ENCODE measurements at places on chromosomes 5 and 9.

GRCh38 chr9:122406070-122406890 lies 35.5 kb downstream of the PTGS1 start:
- no peak for DNase-seq

DNA sequence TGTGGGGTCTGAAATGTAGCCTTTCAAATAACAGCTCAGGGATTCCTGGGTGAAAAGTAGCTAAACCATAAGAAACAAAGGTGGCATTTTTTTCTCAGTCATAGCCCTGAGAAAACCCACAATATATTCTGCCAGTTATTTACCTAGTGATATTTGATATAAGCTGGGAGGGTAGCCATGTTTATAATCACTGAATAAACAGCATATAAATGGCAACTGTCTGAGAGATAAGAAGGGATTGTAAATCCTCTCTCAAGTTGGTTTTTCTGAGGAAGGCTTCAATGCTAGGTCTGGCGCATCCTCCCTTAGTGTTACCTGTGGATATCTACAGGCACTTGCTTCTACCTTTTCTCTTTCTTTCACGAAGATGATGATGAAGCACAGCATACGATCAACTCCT lies 1080.5 kb upstream of the DMAC1 start:
- no peak for DNase-seq

DNA sequence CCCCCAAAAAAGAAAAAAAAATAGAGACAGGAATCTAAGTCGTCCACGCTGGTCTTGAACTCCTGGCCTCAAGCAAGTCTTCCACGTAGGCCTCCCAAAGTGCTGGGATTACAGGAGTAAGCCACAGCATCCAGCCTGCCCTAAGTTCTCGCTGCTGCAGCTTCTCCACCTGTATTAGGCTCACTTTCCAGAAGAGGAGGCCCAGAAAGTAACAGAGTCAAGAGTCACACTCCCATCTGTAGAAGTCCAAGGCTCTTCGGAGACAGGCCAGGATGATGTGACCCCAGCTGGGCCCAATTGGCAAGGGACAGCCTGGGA lies 1.8 kb downstream of the EEIG1 start:
- DNase-seq: no peak

GRCh38 chr5:126506079-126506478 lies 82.9 kb downstream of the GRAMD2B start:
- no peak for DNase-seq

- peak; percentile 29 for DNase-seq
Measured at GRCh38 chr5:141814064-141814964, 63.9 kb downstream of the PCDH1 start.

DNA sequence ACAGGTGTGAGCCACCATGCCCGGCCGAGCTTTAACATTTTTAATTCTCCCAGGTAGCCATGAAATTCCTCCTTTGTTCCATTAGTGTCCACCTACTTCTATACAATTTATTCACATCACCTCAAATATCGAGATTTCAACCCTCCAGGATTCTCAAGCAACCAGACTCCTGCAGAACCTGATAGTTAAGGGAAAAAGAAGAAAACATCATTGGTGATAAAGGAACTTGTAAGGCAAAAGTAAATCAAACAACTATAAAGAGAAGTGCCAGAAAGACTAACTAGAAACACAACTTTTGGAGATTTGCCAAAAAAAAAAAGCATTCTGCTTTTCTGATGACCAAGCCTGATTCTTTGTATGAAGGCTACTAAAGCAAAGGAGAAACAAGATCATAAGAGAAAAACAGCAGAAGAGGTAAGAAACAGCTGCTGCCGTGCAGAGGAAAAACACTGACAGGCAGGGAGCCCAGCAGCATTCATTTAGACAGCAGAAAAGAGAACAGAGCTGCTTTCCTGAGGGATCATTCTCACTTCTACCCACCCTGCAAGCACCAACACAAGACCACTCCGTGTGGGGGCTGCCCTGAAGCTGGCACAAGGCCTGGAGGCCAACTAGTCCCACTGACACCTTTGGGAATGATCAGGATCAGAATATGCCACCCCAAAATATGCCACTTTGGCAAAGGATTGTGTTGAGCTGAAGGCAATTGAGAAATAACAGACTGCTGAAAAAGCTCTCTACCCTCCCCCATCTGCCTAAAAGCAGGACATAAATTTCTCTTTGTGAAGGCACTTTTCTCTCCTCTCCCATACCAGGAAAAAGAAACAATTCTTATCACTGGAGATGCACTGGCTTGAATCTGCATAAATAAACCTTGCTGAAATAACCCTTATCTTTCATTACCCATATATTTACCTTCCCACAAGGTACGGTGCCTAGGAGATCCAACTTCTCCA lies 75.1 kb downstream of the ALDH7A1 start:
- peak; percentile 64 for DNase-seq

DNA sequence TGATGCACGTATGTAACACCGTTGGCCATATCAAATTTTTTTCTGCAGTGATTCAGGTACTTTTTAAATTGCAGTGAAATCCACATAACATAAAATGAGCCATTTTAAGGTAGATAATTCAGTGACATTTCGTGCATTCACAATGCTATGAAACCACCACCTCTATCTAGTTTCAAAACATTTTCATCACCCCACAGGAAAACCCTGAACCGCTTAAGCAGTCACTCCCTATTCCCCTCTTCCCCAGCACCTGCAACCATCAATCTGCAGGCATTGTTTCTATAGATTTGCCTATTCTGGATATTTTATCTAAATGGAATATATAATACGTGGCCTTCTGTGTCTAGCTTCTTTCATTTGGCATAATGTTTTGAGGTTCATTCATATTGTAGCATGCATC lies 79.2 kb downstream of the BOD1 start:
- no peak for DNase-seq

GRCh38 chr5:59116231-59116865 lies 533.5 kb downstream of the RAB3C start:
- DNase-seq: no peak

DNA sequence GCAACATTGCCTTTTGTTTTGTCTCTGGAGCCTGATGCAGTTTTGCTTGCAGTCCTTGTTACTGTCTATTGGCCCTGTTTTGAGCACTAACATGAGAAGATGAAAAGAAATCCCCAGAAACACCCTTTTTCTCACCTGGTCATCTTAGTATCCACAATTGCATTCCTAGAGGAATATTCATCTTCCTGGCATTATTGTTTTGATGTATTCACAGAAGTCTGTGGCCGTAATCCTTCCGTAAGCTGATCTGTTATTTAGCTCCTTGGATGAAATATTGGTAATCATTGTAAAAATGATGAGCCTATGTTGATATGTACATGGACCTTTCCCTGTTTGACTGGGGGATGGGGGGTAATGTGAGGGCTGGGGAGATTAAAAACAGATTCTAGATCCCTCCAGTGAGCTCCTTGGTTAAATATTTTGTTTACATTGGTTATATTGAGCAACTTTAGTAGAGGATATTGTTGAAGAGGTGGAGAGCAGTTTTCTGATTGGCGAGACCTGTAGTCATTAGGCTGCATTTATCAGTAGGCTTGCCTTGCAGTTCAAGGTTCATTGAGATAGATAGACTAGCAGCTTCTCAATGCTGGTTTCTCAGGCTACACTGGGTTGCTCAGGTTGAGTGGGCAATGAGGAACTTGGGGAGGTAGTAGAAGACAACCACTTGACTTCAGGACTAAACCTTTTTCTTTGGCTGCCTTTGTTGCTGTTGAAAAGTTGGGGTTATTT lies 117.5 kb downstream of the MACIR start:
- no peak for DNase-seq

DNA sequence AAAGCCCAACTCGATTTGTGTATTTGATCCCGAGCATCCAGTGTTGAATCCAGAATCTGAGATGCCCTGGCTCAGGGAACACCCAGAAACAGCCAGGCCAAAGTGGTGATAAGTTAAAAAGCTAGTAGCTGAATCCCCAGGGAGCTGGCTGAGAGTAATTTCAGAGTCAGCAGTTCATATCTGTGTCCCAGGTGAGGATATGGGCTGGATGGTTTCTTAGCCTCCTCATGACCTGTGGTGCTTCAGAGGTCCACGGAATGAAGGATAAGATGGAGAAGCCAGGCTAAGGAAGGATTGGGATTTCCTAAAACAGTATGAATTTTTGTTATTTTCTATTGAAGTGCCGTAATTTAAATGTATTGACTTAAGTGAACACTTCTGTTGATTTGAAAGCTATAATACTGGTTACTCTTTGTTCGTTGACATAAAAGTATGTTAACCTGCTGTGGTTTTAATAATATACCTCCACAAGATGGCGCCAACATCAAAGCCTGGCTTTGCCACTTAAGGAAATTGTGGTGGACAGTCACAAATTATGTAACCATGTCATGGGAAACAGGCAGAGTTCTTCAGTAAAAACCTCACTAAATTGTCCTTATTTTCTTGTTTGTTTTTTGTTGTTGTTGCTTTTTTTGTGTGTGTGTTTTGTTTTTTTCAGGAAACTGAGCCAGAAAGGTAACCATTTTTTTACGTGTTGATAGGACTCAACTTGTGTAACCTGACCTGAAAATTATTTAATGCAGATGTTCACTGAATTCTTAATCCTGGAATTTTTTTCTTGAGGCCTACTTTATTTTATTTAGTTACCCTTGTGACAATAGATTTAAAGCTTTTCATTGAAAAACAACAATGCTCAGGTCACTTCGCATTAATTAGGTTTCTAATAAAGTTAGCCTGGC lies 11.4 kb downstream of the MTAP start:
- DNase-seq: peak; percentile 88

GRCh38 chr5:30918171-30918570 lies 275.3 kb upstream of the CDH6 start:
- DNase-seq: no peak

DNA sequence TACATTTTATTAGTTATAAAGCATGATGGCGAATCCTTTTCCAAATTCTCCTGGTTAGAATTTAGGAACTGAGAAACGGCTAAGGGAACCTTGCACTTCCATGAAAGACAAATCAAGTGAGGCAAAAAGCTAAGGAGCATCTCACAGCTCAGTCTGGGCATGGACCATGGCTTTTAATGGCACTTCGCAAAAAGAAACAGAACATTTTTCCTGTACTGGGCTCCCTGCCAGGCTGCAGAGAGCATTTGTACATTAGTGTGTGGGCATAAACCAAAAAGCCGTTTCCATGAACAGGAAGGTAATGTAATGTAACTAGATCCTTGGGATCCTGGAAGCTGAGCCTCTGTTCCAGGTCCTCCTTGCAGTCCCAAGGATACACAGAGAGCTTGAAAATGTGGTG lies 354.2 kb downstream of the MRPS30 start:
- DNase-seq: no peak

- peak; percentile 6 for DNase-seq
Measured at GRCh38 chr5:28807195-28807729, 1768.9 kb upstream of the CDH9 start.

DNA sequence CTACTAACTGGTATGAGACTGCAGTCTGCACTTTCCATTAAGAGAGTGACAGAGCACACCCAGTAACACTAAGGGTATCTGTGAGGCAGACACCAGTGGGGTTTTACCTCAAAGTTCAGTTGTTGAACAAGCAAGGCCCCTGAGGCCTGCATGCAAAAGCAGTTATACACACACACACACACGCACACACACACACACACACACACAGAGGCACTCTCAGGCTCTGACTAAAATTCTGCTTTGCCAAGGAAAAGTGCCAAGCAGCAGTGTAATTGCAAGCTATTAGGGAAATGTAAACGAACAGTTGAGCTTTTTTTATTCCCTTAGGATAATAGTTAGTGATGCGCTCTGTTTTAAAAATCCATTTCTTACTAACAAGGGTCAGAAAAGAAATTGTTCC lies 377.1 kb downstream of the SPOCK1 start:
- no peak for DNase-seq

GRCh38 chr5:145946112-145946861 lies 9.9 kb downstream of the SH3RF2 start:
- DNase-seq: peak; percentile 64

DNA sequence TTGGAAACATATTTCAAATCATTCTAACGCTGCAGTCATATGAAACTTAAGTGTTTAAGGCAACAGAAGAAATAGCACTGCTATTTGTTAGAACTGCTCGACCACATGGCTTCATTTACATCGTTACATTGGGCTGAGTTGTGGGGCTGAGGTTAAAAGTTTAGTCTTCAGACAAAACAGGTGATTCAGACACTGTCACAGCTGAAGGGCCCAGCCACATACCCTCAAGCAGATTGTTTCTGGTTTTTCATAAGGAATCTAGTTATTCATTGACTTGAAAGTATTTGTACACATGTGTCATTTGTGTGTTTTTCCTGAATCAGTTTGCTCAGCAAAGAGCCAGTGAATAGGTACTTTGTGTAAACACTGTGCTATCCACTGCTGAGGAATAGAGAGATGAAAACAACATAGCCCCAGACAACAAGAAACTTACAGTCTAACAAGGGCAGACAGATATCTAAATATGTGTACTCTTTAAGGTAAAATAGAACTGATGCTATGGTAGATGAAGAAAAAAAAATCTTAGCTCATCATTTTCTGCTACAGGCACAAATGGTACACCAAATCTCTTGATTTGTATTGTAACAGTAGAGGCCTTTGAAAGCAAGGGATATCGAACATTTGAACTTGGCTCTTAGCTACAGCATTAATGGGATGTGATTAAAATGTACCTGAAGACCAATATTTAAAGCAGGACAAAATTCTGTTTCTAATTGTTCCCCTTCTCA lies 357.6 kb upstream of the RPS23 start:
- DNase-seq: peak; percentile 28

DNA sequence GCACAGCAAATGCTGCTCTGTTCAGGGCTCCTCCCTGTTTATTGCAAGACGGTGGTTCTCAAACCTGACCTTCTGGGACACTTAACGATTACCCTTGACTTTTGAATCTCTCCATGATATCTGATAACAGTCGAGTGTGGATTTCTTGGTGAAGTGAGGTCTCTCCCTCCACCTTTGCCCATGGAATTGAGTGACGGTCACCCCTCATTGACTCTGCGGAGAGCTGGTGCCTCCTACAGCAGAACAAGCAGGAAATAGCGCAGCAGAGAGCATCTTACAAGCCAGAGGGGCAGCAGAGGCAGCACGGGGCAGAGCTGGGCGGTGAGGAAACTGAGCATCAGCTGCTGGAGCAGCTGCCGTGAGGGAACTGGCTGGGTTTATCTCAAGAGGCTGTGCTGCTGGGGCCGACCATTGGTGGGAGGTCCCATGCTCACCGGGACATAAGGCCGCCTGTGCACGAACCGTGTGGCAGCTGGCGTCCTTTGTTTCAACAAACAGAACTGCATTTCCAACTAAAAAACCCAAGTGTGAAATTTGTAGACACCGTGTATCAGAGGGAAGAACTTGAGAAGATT lies 189.8 kb downstream of the MTRR start:
- no peak for DNase-seq

GRCh38 chr5:146690880-146691355 lies 174.9 kb upstream of the GPR151 start:
- no peak for DNase-seq
